Left lung (tissue), 14 donors: ENCODE measurements at places on chromosomes 5 and 9. TPM values are rescaled to one million over a fixed set of nuclear protein-coding genes. Genes with fewer than 3 reads are reported as not detected.

The ANKRD34B gene
- 2.8 TPM for total RNA-seq

The PGM5 gene
- 12.7 TPM for total RNA-seq

GRCh38 chr5:82881571-82882174 lies 195.5 kb downstream of the TMEM167A start:
- no peak for DNase-seq

DNA sequence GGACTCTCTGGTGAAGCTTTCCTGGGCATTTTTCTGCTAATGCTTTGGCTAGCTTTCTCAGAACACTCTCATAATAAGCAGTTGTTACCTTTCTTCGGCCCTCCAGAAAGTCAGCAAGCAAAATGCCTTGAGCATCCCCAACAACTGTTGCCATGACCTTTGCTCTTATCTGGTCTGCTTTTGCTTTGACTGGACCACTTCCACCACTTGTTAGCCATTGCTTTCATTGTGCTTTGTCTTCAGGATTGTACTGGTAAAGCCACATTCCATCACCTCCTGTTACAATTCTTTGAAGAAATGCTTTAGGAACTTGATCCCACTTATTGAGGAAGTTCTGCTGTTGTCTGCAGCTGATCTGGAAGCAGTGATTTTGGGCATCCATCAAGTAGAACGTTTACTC lies 35.7 kb downstream of the RAD50 start:
- no peak for DNase-seq
